GM12864 (cell line): ENCODE measurements at places on chromosomes 5 and 9.

DNA sequence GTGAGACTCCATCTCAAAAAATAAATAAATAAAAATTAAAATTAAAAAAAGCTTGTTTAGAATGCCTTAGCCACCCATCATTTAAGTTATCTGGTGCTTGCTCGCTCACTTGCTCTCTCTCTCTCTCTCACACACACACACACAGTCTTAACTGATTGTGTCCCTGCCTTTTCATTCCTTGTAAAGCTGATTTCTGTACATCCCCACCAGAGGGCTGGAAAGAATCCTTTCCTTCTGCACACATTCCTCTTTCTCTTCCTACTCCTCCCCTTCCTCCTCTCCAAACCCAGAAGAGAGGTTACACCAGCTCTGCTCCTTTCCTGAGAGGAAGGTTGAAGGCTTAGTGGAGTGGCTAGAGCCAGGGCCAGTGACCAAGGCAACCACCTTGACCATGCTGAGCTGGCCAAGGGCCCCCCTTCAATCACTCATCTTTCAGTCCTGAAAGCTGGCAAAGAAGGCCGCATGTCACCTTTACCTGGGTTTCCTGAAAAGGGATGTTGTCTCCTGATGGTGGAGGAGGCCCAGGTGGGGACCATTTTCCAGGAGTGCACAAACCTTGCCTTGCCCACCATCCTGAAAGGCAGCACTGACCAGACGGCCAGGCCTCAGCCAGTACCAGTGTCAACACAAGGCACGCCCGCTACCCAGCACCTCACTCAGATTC, 25.6 kb downstream of the STK10 start:
- DNase-seq = no peak

GRCh38 chr9:93640027-93640426, 63.6 kb downstream of the PHF2 start:
- no peak for DNase-seq

DNA sequence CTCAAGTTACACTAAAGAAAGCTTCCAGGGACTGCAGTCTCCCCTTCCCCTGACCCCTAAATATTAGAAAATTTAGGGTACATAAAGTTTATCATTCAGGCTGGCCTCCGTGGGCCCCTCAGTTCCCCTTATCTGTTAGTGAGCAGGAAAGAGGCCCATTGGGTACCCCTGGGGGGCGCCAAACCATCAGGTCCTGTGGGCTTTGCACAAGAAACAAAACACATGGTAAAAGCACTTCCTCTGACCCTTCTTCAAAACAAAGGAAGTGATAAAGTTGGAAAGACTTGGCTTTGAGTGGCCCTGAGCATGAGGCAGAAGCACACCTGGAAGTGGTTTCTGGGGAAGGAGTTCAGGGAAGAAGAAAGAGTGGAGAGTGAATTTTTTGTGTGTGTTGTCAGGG, 213.0 kb downstream of the SMARCA2 start:
- DNase-seq = no peak

DNA sequence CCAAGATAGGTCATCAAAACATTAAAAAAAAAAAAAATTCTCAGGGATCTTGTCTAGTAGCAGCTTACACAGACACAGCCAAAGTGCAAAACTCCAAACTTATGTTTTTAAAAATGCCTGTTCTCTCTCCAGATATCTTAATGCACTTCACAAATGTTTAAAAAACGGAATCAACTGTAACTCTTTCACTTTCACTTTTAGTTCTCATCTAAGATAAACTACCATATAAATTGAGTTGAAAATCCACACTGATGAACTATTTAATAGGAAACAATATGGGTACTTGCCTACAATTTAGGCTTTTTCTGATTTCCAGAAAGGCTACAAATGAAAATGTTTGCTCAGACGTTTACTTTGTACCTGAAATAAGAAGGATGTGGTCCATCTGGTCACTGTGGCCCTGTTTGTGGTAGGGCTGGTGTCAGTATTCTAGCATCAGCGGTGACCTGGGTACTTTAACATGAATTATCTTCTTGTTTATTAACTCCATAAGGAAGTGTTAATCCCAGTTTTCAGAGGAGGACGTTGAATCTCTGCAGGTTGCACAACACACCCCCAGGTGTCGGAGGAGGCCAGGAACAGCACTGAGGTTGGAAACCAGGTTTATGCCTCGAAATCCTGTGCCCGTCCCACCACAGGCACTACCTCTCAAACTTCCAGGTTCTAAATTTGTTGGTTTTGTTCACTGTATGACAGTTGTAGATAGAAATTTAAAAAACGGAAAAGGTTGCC, 13.3 kb upstream of the LPCAT1 start:
- no peak for DNase-seq

GRCh38 chr5:99922386-99922785, 612.8 kb upstream of the FAM174A start:
- DNase-seq = no peak

GRCh38 chr5:118906947-118907346, 81.4 kb downstream of the DTWD2 start:
- DNase-seq = no peak

DNA sequence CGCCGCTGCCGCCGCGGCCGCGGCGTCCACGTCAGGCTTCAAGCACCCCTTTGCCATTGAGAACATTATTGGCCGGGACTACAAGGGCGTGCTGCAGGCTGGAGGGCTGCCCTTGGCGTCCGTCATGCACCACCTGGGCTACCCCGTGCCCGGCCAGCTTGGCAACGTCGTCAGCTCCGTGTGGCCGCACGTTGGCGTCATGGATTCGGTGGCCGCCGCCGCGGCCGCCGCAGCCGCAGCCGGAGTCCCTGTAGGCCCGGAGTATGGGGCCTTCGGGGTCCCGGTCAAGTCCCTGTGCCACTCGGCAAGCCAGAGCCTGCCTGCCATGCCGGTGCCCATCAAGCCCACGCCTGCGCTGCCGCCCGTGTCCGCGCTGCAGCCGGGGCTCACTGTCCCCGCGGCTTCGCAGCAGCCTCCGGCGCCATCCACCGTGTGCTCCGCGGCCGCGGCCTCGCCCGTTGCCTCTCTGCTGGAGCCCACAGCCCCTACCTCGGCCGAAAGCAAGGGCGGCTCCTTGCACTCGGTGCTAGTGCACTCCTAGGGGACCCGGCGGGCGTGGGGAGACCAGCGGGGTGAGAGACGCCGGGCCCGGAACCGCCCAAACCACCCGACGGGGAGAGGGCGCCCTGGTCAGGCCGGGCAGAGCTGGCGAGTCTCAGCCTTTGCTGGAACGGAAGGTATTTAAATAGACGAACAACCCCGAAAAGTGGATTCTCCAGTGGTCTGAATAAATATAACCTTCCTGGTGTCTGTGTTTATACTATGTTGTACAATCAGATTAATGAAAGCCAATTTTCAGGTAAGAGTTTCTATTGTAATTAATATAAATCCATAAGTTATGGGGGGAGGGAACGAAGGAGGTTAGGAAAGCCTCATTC, 1.2 kb downstream of the FOXB2 start:
- DNase-seq = no peak

DNA sequence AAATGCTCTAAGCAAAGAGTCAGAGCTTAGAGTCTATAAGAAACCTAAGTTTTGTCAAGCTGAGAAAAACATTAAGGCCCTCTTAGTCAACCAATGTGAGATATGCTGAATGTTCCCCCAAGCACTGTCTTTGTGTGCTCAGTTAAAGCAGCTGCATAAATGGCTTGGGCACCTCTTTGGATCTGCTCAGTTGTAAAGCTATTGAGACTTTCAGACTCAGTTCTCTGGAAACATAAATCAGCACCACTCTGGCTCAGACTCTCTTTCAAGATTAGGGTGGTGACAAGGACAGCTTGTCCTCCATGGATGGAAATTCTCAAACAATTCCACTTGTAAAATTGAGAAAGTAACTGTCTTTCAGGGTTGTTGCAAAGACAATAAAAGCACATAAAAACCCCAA, 807.9 kb downstream of the PRELID2 start:
- DNase-seq = no peak

GRCh38 chr5:144207875-144208444, 37.3 kb downstream of the KCTD16 start:
- no peak for DNase-seq

GRCh38 chr9:12759761-12760160, 15.1 kb upstream of the LURAP1L start:
- no peak for DNase-seq

DNA sequence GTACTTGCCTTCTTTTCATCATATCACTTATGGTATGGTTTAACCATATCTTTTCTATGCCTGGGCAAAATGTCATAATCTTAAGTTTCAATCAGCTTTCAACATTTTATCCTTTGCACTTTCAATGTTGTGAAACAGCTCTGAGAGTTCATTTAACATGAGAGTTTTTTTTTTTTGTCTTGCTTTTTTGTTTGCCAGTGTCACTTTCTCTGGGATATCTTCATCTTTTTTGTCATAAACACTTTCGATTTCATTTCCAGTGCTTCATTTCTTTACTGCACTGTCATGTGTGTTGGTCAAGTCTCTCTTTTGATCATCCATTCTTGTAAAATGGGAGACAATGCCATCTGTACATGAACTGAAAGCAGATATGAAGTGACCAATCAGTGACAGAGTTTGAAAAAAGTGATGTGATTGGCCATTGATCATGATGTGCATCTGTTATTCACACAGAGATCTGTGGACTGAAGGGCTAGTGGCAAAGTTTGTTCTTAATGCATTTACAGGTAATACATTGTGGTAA, 7.5 kb upstream of the POU5F2 start:
- no peak for DNase-seq

DNA sequence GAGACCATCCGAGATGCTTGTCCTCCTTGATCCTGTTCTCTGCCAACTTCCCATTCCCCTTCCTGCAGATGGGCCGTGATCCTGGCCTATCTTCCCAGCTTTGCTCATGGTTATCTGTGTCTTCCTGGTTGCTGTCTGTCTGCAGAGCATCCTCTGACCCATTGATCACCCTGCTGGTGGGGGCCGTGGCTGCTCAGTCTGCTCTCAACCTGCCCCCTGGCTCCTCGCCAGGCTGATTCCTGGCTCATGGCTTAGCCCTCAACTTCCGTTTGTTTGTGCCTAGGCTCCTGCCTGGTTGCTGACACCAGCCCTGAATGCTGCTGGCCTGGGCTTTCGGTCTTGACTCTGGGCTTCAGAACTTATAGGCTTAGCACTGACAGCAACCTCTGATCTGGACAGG, 67.1 kb upstream of the SMIM15 start:
- DNase-seq = no peak

GRCh38 chr5:171667341-171668096, 118.1 kb upstream of the SMIM23 start:
- no peak for DNase-seq

DNA sequence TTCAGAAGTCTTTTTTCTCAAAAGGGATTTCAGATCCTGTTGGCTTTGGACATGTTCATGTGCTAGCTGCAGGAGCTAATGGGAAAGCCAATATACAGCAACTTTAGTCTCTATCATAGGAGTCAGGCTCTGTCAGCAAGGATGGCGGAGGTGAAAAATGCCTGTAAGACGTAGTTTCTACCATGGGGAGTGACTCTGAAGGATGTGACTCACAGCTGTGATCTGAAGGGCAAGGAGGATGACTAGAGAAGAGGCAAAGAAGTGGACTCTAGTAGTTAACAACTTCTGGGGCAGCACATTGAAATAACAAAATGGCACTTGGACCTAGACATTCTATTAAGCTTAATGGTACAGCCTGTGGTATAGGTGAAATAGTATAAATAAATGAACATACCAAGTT, 3.1 kb upstream of the NDUFS4 start:
- DNase-seq = no peak

DNA sequence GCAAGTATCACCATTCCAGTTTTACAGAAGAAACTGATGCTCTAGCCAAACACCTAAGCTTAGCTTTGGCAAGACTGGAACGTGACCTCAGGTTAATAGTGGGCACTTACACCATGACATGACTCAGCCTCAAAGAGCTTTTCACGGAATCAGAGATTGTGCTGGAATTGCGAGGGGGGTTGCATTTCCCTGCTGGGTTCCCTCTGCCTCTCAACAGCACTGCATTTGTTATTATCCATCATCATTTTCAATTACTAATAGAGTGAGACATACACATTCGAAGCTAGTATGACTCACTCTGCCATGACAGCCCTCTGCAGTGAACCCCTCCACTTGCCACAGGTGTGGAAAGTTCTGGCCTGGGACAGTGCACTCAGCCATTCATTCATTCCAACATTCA, 8.0 kb downstream of the SPOCK1 start:
- no peak for DNase-seq

DNA sequence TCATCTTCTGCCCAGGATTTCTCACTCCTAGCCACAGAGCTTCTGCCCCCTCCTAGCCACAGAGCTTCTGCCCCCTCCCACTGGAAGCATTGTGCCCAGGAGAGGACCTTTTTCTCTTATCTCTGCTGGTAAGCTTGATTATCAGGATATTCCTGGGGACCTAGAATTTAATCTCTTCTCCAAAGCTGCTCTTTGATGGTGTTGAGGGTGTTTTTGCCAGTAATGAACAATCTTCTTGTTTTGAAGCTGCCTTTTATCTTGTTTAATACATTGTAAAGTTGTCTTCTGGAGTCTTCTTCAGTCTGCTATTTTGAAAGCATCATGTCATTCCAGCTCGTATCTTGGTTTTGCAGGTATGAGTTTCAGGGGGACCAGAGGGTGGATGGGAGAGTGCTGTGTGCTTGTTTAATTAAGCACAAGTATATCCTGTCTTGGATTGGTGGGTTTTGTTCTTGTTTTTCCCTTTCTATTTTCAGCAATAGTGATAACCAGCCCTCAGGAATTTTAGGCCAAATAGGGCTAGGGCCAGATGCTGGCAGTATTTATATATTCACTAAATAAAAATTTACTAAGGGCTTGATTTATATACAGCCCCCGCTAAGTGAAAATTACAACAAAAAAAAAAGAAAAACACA, 214.0 kb upstream of the DMRT1 start:
- DNase-seq = no peak

DNA sequence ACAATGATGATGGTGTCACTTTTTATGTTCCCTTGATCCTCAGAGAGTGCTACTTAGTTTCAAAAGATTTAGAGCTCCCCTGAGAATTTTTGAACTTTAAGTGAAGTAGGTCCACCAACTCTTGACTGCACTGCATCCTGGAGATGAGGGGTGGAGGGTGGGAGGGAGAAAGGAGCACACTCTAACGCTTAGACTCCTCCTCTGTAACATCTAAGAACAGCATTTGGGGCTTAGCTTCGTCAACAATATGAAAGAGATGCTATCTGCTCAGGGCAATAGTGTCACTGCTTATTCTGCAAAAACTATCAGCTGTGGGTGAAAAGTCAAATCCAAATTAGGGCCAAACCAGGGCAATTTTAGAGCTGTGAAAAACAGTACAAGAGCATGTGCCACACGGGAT, 242.8 kb upstream of the EFNA5 start:
- DNase-seq = no peak

GRCh38 chr5:96111080-96111756, 149.6 kb upstream of the ELL2 start:
- no peak for DNase-seq

GRCh38 chr9:18588002-18588401, 114.0 kb downstream of the ADAMTSL1 start:
- no peak for DNase-seq
